Mesenteric fat pad (tissue), 1 donor: ENCODE measurements at places on chromosomes 1 and 21. TPM values are rescaled to one million over a fixed set of nuclear protein-coding genes. Genes with fewer than 3 reads are reported as not detected.

- DNase-seq, result peak; percentile 87
Measured at GRCh38 chr1:2990376-2991115, 30.7 kb upstream of the ACTRT2 start.

DNA sequence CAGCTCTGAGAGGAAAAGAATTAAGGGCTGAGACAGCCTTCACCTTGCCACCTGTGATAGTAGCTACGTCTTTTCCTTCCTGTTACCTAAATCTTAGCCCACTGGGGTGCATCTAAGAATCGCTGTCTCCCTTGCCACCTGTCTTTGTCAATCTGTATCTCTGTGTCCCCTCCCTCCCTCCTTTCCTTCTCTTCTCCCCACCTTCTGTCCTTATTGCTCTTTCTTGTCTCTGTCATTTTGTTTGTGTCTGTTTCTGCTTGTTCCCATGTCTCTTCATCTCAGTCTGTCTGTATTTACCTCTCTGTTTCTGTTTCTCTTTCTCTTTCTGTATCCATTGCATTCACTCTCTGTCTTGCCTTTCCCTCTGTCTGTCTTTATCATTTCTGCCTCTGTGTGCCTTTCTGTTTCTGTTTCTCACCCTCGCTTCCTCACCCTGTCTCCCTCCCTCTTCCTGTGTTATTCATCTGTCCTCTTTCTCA, 30.2 kb downstream of the SLC22A15 start:
- DNase-seq, result no peak

CLCA4 gene
- total RNA-seq, result not detected

IQCC gene
- 0.67 TPM for total RNA-seq

F13B gene
- not detected for total RNA-seq

GRCh38 chr1:84272401-84272800, 29.1 kb upstream of the SAMD13 start:
- no peak for DNase-seq

DNA sequence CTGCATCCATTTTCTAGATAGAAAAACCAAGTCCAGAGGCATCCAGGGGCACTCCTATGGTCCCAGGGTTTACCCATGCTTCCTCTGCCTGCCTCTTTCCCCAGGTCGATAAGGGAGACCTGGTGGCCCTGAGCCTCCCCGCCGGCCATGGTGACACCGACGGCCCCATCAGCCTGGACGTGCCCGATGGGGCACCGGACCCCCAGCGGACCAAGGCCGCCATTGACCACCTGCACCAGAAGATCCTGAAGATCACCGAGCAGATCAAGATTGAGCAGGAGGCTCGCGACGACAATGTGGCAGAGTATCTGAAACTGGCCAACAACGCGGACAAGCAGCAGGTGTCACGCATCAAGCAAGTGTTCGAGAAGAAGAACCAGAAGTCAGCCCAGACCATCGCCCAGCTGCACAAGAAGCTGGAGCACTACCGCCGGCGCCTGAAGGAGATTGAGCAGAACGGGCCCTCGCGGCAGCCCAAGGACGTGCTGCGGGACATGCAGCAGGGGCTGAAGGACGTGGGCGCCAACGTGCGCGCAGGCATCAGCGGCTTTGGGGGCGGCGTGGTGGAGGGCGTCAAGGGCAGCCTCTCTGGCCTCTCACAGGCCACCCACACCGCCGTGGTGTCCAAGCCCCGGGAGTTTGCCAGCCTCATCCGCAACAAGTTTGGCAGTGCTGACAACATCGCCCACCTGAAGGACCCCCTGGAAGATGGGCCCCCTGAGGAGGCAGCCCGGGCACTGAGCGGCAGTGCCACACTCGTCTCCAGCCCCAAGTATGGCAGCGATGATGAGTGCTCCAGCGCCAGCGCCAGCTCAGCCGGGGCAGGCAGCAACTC, 41.3 kb downstream of the TMCC2 start:
- no peak for DNase-seq

DNA sequence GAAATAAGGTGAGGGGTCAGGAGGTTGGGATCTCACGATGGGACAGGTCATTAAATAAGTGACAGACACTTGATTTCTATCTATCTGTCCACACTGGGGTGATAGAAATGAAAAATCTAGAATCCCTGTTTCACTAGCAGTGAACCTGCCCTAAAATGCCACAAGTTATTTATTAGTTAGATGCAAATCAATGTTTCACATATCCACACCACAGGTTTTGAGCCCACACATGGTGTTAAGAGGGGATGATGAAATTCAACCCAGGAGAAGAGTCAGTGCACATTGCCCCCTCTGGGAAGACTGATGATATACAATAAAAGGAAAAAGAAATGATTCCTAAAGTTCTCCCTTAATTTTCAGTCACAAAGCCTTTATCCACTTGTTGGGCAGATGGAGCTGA, 10.1 kb upstream of the NTPCR start:
- no peak for DNase-seq

- DNase-seq, result no peak
Measured at GRCh38 chr1:235448616-235449015, 55.6 kb downstream of the B3GALNT2 start.

FCRL2 gene
- not detected for total RNA-seq

DNA sequence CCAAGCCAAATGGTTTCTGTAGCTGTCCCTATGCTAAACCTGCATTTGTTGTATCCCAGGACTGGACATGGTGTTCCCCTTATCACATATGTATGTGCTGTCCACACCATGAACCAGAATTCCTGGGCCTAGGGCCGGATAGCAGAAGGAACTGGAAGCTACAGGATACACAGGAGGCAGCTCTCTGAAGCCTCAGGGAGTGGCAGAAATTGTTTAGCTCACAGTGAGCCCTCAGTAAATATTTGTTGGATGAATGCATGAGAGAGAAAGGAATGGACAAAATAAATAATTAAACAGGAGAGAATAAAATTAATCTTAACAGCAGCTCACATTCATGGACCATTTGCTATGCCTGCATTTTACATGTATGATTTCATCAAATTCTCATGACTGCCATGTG, 2.1 kb downstream of the NIPAL3 start:
- no peak for DNase-seq

- DNase-seq, result no peak
Measured at GRCh38 chr1:36831186-36831810, 203.0 kb downstream of the GRIK3 start.

GRCh38 chr21:42063191-42063570, 7.9 kb upstream of the UMODL1 start:
- no peak for DNase-seq

GRCh38 chr1:175208773-175209492, 16.4 kb upstream of the KIAA0040 start:
- DNase-seq, result no peak

DNA sequence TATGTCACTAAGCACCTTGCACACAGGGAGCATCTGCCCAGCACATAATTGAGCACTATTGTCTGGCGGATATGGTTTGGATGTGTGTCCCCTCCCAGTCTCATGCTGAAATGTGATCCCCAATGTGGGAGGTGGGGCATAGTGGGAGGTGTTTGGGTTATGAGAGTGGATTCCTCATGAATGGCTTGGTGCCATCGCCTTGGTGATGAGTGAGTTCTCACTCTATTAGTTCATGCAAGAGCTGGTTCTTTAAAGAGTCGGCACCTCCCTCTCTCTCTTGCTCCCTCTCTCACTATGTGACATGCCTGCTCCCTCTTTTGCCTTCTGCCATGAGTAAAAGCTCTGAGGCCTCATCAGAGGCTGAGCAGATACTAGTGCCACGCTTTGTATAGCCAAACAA, 9.5 kb downstream of the CTSK start:
- no peak for DNase-seq

DNA sequence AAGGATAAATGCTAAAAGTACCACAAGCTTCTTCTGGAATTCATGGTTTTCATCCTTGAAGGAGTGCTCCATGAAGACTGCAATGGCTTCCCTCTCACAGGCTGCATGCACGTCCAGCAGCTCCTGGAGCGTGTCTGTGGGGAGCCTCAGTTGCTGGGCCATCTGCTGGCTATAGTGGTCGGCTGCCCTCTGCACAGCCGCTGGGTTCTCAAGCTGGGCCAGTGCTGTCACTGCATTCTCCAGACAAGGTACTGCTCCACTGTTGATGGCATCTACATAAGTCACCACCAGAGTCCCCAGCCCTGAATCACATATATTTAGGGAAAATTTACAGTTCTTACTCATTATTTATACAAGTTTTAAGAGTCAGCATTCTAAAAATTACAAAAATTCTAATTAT, 8.7 kb downstream of the GBP4 start:
- no peak for DNase-seq

LRIF1 gene
- 6.8 TPM for total RNA-seq

- DNase-seq, result no peak
Measured at GRCh38 chr1:76229279-76230005, 154.9 kb downstream of the ST6GALNAC3 start.

GRCh38 chr1:48681476-48682305, 95.0 kb downstream of the BEND5 start:
- no peak for DNase-seq

DNA sequence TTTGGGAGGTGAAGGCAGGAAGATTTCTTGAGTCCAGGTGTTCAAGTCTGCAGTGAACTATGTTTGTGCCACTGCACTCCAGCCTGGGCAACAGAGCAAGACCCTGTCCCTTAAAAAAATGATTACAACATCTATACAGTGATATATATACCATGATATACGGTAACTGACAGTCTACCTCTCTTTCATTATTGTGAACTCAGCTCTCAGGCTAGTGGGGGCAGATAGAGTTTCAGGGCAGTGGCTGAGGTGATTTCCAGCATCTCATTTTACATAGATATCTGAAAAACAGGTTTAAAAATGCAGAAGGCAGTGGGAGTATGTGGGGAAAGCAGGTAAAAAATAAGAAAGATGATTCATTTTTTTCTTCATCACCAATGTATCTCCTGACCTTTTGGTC, 8.1 kb upstream of the NTNG1 start:
- no peak for DNase-seq

EFNA1 gene
- total RNA-seq, result 17.8 TPM

- no peak for DNase-seq
Measured at GRCh38 chr1:57209495-57209894, 214.4 kb downstream of the DAB1 start.

DNA sequence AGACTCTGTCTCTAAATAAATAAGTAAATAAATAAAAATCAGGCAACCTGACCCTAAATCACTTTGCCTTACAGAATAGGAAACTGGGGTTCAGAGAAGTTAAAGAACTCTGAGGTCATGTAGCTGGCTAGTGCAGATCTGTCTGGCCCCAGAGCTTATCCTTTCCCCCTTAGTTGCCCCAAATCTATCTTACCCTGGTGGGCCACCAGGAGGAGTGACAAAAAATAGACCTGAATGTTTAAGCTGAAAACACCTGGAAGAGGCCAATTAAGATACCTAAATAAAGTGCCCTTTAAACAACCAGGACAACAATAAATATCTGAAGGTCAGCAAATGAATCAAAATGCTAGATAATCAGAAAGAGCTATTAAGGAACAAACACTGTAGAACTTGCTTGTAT, 59.7 kb downstream of the TEX35 start:
- no peak for DNase-seq

DNA sequence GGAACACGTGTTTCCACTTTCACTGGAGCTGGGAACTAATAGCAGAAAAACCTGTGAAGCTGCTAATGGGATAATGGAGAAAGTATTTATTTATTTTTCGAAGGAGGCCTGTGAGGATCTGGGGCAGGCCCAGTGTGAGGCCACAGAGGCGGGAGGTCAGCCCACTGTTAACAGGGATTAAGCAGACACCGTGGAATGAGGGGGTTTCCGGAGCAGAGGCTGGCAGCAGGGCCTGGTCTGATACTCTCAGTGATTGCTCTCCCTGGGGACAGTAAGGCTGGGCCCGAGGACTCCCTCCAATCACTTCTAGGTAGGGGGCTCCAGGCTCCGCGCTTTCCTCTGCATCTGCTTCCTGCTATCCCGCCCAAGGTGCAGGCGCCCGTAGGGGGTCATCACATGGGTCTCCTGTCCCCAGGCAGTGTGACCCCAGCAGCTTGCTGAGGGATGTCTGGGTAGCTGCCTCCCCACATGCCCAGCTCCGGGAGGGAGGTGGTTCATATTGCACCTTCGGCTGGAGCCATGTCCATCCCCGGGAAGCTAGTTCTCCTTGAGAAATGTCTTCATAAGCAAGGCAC, 28.8 kb upstream of the CDCA8 start:
- DNase-seq, result no peak

- DNase-seq, result no peak
Measured at GRCh38 chr1:154453161-154453560, 48.0 kb downstream of the IL6R start.

DNA sequence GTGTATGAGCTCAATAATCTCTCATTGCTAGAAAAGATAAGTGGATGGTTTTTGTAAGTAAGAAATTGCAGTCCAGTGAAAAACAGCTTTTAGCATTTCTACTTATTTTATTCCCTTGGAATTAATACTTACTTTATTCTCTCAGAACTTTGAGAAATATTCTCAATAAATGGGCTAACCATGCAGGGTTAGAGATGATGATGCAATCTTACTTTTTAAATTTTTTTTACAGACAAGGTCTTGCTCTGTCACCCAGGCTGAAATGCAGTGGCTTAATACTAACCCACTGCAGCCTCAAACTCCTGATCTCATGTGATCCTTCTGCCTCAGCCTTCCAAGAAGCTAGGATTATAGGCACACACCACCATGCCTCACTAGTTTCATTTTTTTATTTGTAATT, 440.8 kb upstream of the ZP4 start:
- DNase-seq, result no peak

GRHL3 gene
- total RNA-seq, result not detected

- DNase-seq, result no peak
Measured at GRCh38 chr1:103197216-103197615, 88.9 kb upstream of the COL11A1 start.

DNA sequence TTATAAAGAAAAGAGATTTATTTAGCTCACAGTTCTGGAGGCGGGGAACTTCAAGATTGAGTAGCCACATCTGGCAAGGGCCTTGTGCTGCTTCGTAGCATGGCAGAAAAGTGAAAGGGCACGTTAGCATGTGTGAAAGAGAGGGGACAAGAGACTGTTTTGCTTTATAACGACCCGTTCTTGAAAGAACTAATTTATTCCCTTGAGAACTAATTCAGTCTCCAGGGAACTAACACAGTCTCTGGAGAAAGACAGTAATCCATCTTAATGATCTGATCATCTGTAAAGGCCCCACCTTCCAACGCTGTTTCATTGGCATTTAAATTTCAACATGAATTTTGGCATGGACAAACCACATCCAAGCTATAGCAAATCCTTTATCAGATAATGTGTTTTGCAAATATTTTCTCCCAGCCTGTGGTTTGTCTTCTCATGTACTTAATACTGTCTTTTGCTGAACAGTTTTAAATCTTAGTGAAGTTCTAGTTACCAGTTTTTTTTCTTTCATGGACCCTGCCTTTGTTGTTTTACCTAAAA, 26.1 kb downstream of the MTR start:
- DNase-seq, result no peak

- DNase-seq, result no peak
Measured at GRCh38 chr1:51520700-51521248, 1.7 kb upstream of the EPS15 start.

- DNase-seq, result no peak
Measured at GRCh38 chr1:201539561-201540431, 869 bp downstream of the NAV1 start.

DNA sequence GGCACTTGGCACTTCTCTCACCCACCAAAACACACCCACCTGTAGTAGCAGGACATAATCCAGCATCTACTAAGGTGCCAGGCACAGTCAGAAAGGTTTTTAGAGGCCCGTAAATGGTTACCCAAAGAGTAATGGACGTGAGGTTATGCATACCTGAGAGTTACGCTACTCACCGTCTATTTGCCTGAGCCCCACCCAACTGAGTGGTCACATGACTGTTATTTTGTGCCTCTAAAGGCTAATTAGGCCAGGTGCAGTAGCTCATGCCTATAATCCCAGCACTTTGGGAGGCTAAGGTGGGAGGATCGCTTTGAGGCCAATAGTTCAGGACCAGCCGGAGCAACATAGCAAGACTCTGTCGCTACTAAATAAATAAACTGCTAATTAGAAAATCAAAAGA, 11.0 kb downstream of the LMX1A start:
- no peak for DNase-seq
